Endothelial cell (in vitro differentiated cells): ENCODE measurements at places on chromosomes 13 and 19.

DNA sequence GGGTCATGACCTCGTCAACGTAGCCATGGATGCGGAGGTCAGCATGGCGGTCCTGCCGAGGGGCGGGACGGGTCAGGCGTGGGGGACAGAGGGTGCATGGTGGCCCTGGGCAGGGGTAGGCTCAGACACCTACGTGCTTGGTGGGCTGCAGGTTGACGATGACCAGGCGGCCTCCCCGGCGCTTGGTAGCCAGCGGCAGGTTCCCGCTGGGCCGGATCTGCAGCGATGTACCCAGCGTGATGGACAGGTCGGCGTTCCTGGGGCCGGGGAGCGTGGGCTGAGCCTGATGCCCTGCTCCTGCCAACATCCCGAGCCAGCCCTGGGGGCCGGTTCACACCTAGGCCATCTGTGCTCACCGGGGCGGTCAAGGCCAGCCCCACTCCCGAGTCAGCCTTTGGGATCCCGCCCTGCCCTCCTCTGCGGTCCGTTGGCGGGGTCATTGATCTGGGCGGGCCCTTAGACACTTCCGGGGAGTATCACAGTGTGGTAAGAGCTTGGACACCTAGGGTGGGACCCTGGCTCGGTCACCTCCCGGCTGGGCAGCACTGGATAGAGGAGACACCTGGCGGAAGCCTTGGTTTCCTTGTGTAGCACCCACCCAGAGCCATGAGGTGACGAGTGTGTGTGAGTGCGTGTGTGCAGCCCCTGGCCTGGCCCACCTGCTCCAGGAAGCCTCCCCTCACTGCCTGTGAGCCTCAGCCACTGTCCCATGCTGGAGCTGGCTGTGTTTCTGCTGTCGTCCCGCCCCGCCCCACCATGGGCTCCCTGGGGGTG lies 7.3 kb downstream of the SIRT6 start:
- no peak for DNase-seq

DNA sequence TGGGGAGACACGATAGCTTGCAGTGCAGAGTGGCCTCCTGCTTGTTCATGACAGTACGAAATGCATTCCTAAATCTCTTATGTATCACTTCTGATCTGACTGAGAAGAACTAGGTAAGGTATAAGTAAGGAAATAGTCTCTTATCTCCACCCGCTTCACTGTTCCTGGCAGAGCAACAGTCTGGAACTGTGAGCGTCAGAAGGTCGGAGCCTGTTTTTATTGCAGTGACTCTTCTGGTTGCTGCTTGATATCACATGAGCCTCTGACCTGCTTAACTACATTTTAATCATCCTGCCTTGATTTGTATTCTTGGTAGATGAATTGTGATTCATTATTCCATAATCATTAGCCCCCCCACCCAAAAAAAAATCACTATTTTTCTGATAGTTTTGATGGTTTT lies 69.0 kb downstream of the COL4A2 start:
- DNase-seq: no peak

DNA sequence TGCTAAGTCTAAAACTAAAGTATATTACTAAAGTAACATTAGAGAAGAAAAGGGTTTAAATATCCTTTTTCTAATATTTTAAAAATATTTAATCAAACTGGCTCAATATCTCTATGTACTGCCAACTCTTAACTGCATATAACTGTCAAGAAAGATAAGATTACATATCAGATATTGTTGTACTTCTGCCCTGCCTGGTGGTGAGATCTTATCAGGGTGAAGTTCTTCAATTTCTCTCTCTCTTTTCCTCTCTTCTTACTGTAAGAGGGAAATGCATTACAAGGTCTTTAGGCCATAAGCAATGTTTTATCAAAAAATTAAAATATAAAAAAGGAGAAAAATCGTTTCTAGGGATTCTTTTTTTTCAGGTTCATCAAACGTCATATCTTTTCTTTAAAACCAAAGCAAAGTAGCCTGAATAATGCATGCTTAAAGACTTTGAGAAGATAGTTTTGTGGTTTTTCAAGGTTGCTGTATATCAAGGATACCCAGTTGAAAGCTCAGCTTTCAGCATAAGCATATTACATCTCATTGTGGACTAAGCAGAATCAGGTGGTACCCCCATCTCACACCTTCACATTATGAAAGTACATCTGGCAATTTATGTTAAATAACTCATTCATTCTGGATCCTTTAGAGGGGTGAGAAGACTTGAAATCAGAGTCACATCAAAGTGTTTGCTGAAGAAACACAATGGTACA lies 1625.7 kb upstream of the SLC10A2 start:
- no peak for DNase-seq

GRCh38 chr13:61874970-61875579 lies 459.4 kb upstream of the PCDH20 start:
- DNase-seq: no peak
